ENCODE measurements at places on chromosomes 3 and 15.

DNA sequence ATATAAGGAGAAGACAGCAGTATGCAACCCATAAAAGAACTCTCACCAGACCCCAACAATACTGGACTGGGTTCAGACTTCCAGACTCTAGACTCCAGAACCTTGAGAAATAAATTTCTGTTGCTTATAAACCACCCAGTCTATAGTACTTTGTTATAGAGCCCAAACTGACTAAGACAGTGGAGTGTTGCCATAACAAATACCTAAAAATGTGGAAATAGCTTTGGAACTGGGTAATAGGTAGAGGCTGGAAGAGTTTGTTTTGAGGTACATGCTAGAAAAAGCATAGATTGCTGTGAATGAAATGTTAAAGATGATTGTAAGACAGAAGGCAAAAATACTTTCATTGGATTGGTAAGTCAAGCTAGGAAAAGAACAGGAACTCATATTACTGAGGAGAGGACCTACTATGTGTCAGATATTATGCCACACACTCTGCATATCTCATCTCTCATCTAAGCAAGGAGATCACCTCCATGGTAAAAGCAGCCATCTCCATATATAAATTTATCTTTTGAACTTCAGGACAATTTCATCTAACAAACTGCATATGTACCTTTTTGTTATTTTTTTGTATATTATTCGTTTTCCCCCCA, 67.4 kb upstream of the FNDC3B start:
- no peak for DNase-seq

GRCh38 chr3:136093771-136094170, 102.4 kb downstream of the MSL2 start:
- no peak for DNase-seq

DNA sequence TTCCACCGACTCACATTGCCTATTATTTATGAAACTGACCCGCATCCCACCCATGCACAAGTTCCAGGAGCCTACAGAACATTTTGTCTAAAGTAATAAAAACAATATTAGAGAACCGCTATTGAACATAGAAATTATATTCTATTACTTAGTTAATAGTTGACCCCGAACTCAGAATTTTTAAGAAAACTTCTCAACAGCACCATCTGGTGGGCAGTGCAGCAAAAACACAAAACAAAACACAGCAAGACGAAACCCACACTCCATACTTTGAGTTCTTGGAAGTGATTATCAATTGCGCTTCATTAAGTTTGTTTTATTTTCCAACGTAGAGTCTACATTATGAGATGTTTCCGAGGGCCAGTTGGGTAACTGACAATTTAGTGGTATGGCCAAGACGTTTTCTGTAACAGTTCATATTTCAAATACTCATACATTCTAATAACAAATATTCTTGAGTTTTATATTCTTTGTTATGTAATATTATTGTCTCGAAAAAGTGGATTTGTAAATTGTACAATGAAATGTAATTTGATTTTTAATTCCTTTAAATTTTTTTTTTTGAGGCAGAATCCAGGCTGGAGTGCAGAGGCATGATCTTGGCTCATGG, 24.0 kb upstream of the C3orf70 start:
- no peak for DNase-seq

DNA sequence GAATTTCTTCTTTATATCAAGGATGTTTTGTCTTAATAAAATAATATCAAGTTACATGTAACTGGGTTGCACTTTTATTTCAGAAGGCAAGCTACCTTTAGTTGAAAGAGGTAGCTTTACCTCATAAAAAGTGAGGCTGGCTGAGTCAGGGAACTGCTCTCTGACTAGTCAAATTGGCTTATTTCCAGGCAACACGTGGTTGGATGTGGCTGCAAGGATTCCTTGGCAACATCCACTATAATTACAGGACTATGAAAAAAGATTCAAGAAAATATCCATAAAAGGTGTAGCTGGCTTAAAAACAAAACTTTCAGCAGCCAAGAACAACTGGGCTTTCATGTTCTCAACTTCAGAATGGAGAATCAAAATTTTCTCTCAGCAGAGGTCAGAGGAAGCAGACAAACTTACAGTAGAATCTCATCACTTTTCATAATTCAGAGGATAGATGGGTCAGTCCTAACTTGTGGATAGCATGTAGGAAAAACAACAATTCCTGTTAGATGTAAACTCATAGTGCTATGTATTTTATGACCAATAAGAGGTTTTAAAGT, 779.1 kb downstream of the MECOM start:
- no peak for DNase-seq

DNA sequence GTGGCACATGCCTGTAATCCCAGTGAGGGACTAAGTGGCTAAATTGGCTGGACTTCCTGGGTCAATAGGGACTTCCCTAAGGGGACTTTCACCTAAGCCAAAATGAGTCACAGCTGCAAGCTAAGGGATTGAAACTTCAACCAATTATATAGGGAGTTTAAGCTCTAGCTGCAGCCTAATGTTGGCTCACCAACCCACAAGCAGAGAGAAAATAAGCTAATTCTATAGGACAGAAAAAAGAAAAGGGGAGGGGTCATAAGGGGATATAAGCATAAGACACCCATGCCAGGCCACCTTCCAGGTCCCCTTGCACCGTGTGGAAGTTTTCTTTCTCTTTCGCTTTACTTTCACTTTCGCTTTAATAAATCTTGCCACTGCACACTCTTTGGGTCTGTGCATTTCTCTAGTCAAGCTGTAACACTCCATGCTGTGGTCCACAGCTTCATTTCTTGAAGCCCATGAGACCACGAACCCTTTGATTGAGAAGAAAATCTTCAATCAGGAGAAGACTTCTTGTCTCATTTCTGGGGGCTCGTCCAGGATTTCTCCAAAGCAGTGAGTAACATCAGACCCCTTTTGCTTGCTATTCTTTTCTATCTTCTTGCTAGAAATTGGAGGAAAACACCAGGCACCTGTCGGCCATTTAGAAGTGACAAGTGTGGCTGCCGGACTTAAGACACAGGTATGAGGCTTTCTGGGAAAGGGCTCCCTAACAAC, 192.3 kb downstream of the IGSF11 start:
- no peak for DNase-seq

- DNase-seq = no peak
Observed at GRCh38 chr3:174397848-174398247, 461.3 kb upstream of the NAALADL2 start.

GRCh38 chr15:57591822-57592367, at the start of gene MYZAP:
Gene MYZAP (plus strand): TSS chr15:57591904. CDS start chr15:57592035, 131 bp downstream.
- DNase-seq = no peak

DNA sequence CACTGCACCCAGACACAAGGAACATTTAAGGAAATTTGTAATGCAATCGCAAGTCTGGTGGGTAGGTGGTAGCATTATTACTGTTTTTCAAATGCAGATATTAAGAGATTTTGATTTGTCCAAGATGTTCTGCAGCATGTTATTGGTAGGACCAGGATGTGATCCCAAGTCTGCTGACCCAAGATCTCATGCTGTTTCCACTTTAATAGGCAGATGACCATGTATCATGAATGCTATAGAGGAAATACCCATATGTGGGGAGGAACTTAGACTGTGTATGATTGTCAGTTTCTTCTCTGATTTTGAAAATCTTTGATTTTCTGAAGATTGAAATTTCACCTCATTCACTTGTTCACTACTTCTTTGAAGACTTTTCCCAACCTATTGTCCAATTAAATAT, 28.7 kb downstream of the ATP6V1A start:
- no peak for DNase-seq

DNA sequence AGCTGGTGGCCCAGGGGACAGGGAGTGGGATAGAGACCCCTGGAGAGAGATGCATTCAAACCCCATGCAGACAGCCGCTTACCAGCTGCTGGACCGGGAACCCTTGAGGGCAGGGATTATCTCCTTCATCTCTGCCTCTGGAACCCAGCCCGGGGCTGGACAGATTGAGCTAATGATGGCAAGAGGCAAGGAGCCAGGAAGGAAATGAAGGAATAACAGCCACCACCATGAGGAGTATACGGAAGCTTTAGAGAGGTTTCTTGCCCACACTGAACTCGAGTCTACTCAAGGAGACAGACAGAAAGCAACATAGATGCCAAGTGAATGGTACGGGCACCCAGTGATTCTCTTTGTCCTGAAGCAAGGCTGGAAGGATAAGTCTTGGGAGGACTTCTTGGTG, 23.2 kb downstream of the HAPLN3 start:
- DNase-seq = no peak

- DNase-seq = no peak
Observed at GRCh38 chr3:105853801-105854432, 14.9 kb downstream of the CBLB start.

DNA sequence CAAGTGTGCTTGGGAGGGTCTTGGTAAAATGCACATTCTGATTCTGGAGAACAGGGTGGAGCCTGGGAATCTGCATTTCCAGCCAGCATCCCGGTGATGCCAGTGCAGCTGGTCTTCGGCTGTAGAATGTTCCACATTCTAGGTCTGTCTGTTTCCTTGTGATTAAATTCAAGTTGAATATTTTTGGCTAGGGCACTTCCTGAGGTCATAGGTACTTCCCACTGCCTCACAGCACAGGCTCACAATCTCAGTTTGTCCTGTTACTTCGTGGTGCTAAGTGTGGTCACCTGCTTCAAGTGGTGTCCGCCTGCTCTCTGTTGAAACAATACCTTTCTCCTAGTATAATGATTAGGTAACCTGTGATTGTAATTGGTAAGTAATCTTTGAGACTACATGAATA, 40.1 kb downstream of the FLNB start:
- DNase-seq = no peak

DNA sequence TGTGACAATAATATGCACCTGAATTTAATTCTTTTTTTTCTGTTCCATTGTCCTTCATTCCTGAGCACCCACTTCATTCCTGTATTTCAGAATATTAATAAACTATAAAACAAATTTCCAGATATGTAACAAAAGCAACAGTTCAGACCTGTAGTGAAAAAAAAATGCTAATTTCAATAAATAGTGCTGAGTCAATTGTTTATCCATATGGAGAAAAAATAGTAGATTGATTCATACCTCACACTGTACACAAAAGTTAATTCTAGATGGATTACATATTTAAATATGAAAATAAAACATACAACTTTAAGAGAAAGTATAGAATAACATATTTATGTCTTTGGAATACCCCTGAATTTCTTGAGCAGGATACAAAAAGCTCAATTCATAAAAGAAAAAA, 43.9 kb upstream of the KCNH8 start:
- no peak for DNase-seq

GRCh38 chr3:147369661-147370123, 36.7 kb downstream of the ZIC4 start:
- no peak for DNase-seq

DNA sequence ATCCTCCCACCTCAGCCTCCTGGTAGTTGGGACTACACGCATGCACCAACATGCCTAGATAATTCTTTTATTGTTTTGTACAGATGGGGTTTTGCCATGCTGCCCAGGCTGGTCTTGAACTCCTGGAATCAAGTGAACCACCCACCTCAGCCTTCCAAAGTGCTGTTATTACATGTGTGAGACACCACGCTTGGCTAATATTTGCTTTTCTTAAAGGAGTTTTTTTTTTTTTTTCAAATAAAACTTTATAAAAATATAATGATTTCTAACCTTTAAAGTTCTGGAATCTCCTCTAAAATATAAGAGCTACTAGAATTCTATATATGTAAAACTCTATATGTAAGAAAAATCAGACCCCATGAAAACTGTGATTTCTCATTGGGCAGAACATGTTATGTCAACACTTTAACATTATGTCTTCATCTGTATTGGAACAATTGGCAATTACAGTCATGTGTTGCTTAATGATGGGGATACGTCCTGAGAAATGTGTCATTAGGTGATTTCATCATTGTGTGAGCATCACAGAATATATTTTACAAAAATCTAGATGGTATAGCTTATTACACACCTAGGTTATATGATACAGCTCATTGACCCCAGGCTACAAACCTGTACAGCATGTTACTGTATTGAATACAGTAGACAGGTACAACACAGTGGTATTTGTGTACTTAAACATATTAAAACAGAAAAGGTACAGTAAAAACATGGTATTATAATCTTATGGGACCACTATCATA, 377.0 kb downstream of the PLCL2 start:
- DNase-seq = no peak

DNA sequence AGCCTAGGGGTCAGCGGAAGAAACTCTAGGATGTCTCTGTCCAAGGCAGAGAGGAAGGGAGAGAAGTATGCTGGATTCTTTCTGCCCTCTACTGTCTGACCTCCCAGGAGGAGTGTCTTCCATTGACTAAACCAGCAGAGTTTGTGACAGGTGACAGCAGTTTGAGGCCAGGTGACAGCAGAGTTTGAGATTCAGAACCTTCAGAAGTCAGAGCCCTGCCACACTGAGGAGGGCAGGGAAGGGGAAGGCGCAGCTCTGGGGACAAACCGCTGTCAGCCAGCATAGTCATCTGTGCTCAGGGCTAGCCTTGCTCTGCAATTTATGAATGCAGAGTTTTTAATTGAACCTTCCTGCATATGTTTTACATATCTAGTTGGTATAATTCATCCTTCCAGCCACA, 12.3 kb downstream of the NRROS start:
- DNase-seq = no peak

DNA sequence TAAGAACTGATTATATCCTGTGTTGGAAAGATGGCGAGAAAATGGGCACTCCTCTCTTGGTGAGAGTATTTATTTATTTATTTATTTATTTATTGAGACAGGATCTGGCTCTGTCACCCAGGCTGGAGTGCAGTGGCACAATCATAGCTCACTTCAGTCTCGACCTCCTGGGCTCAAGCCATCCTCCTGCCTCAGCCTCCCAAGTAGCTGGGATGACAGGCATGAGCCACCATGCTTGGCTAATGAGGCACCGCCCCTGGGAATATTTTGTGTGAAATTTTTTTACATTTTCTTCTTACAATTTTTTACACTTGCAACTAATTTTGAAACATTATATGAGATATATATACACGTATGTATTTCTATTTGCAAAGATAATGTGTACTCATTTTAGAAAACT, 150.5 kb upstream of the PRR20G start:
- DNase-seq = no peak

- DNase-seq = no peak
Observed at GRCh38 chr3:119976214-119976613, 118.0 kb downstream of the GSK3B start.
